ENCODE measurements at places on chromosomes 5 and 9.

DNA sequence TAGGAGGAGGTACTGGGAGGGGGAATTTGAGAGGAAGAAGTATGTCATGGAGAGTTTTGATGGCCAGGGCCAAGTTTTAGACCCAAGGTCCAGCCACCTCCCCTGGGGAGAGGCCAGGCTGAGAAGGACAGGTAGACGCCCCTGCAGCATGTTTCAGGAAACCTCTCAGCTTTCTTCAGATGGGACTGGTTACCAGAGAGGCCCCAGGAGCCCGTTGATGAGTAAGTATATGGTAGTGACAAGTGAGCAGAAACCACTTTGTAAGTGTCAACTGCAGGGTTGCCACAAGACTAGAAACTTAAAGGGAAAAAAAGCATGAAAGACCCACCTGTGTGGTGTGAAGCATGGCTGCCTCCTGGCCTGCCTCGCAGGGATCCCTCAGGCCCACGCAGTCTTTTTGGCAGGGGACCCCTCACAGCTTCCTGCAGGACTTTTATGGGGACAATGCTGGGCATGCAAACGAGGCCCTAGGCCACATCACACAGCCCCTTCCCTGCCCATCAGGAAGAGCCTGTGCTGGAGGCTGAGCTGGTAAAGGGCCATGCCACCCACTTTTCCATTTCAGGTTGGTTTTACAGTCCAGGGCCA lies 255.9 kb downstream of the FSTL4 start:
- DNase-seq = no peak

GRCh38 chr9:99274495-99274894 lies 52.4 kb downstream of the SEC61B start:
- no peak for DNase-seq

DNA sequence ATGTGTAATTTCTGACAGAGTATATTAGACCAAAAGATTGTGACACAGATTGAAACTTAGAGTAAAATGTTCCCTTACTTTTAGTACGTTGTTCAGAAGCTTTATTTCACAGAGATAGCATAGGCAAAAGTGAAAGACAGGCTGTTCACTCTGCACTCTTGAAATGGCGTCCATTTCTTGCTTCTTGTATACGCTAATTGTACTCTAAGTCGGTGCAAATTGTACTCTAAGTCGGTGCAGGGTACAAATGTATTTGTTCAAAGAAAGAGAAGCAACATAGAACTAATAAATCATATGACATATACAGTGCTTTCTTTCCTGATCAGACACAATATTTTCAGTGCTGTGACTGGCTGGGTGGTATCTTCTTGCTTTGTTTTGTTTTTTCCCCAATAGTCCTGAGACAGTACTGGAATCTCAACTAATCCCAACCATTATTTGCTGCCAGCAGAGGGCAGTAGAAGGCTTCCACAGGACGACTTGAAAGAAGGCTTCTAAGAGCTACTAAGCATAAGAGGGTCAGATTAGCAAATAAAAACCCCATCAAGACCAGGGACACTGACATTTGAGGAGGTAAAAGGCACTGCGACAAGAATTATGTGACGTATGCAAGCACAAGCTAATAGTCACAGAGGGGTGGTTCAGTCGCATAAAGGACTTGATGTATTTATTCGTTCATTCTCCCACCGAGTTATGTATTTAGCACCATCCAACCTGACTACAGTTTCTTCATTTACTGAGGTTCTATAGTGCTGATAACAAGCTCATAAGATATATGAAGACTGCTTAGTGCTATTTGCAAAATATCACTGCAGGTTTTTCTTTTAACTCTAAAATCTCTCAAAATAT lies 831.8 kb downstream of the TAF11L14 start:
- DNase-seq = peak; percentile 52

DNA sequence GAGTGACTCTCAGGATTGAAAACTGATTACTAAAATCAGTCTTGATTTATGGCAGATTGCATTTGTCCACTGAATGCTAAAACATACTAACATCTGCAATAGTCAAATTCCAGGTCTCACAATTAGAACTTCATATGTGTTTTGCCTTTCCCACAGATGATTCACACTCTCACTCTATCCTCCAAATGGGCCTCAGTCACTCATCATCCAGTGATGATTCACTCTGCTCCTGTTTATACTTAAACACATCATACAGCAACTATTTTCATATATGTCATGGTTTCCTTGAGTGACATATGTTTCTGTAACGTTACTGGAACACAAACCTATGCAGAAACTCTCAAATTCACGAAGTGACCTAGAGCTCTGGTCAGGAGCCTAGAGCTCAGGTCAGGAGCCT lies 512.9 kb downstream of the HINT1 start:
- DNase-seq = no peak

GRCh38 chr9:124010303-124010664 lies 1.3 kb upstream of the LHX2 start:
- peak; percentile 54 for DNase-seq

DNA sequence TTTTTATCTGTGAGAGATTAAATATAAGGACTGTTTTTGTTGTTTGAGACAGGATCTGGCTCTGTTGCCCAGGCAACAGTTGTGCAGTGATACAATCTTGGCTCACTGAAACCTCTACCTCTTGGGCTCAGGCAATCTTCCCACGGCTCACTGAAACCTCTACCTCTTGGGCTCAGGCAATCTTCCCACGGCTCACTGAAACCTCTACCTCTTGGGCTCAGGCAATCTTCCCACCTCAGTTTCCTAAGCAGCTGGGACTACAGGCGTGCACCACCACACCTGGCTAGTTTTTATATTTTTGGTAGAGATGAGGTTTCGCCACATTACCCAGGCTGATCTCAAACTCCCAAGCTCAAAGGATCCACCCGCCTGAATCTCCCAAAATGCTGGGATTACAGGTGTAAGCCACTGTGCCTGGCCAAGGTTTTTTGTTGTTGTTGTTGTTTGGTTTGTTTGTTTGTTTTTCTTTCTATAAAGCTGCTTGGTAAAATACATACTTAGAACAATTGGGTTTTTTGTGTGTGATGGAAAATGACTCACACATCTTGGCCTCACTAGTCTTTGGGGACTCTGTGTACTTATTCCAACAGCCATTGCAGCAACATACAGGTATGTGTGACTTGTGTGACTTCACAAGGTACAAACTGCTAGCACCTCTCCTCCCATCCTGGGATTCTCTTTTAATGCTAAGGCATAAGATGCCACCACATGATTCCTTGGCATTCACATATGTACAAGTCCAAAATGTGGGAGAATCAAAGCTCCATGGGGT lies 36.5 kb upstream of the RASA1 start:
- no peak for DNase-seq

GRCh38 chr9:107862323-107862722 lies 372.8 kb upstream of the KLF4 start:
- no peak for DNase-seq

GRCh38 chr5:176677209-176677939 lies 30.1 kb downstream of the TSPAN17 start:
- no peak for DNase-seq

DNA sequence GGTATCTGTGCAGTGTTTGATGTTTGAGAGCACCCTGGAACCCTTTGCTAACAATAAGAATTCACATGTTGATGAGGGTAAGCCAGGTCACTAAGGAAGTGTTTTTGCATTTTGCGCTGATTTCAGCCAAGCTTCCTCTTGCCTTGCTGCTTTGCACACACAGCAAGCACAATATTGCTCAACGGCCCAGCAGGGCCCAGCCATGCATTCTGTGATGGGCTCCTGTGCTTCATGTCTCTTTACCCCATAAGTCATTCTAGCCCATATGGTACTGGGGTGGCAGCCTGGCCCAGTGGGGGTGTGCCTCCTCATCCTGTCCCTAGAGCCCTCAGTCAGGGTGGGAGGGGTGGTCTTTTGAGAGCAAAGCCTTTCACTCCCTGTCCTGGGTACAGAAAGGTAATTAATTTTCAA lies 481.3 kb downstream of the GADD45G start:
- DNase-seq = peak; percentile 32

DNA sequence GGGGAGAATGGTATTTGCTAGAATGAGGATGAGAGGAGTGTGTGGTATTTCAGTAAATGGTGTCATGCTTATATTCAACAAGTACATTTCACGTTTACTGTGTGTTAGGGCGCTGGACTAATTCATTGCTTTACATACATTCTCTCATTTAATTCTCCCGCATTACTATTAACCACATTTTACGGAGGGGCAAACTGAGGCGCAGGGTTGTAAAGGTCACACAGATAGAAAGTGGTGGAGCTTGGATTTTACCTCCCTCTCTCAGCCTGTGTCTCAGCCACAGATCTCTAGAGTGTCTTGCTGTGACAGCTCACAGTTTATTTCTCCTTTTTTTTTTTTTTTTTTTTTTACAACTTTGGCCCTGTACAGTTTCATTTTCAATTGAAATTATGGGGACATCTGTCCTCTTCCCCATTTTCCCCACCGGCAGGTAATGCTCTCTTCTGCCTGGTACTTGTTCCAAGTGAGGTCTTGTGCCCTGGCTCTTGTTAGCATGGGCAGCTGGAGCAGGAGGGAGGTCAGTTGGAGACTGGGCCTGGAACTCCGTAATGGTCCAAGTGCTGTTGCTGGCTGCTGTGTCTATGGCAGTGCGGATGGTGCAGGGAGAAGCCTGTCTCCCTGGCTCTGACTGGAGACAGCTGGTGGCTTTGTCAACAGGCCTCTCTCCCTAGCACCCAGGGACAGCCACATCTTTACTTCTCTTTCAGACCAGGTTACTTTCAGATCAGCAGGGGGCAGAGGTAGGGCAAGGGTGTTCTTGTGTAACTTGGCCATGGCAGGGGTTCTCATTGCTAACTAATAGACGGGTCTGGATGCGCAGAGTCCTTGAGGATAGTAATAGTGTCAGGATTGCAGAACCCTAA lies 20.5 kb upstream of the NDST1 start:
- no peak for DNase-seq

GRCh38 chr5:128477944-128478343 lies 60.1 kb downstream of the FBN2 start:
- DNase-seq = no peak

DNA sequence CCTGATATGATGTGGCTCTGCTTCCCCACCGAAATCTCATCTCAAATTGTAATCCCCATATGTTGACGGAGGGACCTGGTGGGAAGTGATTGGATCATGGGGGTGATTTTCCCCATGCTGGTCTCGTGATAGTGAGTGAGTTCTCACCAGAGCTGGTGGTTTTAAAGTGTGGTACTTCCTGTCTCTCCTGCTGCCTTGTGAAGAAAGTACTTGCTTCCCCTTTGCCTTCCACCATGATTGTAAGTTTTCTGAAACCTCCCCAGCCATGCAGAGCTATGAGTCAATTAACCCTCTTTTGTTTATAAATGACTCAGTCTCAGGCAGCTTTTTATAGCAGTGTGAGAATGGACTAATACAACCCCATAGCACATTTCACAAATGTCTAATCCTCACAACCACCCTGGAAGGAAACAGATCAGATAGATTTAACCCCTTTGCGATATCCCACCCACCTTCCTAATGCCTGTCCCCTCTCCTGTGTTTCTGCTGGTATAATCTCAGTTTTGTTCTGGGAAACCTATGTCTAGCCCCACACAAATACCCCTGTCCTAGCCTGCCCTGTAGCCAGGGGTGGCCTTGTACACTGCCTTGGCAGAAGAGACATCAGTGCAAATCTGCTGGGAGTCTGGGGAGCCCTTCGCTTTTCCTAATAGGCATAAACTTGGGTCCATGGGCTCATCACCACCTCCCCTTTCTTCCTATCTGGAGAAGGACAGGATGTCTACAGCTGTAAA lies 157.0 kb upstream of the RAI14 start:
- DNase-seq = no peak

DNA sequence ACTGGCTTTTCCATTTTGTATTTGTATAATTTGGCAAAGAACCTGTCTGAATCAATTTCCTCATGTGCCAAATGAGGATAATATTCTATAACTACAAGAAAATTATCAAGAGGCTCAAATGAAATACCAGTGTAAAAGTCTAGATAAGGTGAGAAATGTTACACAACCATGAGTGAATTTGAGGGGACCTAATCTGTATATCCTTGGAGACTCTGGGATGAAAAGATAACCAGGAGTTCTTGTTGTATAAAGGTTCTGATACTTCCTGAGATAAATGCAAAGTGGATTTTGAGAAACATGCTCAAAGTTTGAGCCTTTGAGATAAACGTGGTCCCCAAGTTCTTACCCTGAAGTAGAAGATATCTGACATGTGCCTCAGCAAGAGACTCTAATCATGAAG lies 120.3 kb upstream of the SLC12A2 start:
- no peak for DNase-seq

- DNase-seq = no peak
Observed at GRCh38 chr9:73179589-73179988, 27.9 kb downstream of the ANXA1 start.

DNA sequence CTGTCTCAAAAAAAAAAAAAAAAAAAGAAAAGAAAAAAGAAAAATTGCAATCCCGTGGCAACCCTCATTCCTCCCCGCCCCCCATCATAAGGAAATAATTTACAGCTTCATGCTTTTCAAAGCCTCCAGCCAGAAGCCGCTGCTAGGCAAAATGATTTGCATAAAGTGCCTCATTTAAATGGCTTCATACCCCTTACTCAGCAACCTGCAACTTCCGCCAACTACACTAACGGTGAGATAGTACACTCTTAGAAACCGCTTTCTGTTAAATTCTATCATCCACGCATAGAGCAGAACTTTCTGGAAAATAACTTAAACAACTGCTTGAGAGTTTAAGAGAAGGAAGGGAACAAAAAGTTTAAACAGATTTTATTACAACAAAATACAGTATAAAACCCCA lies 17.8 kb downstream of the SERINC5 start:
- no peak for DNase-seq

DNA sequence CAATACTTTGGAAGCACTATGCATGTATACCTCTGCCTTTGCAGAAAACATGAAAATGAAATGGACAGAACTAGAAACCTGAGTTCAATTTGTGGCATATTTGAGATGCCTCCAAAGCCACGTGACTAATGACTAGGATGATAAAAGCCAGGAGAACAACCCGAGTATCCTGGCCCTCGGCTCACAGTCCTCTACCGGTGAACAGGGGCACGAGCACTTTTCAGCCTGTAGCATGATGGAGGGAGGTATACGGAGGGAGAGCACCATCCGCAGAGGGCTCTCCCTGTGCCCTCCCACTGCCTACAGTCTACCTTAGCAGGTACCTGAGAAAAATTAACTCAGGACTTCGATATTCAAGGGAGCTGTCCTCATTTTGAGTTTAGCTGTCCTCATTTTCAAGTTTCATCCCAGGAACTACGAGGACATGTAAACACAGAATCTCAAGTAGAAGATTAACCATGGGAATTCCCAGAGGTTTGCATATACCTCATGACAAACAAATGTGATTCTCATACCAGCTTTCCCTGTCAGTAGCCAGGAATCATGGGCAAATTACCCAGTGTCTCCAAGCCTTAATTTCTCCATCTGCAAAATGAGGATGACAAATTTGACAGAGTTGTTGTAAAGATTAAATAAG lies 249.3 kb downstream of the DNAH5 start:
- DNase-seq = no peak

DNA sequence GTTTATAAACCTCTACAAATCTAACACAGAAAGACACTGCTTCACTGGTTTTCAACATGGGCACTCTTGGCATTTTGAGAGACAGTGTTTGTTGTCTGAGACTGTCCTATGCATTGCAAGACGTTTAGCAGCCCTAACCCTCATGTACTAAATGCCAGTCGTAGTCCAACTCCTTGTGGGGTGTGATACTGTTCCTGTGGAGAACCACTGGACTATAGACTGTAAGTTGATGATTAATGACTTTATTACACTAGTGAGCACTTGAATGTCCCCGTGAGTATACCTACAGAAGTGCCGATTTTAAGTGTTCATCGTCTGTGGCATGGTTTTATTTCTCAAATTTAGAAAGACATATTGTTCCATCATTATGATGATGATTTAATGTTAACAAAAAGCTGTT lies 46.2 kb downstream of the RECK start:
- no peak for DNase-seq

- no peak for DNase-seq
Observed at GRCh38 chr5:95072281-95072680, 212.6 kb downstream of the MCTP1 start.
